ENCODE measurements at places on chromosomes 4 and X. TPM values are rescaled to one million over a fixed set of nuclear protein-coding genes. Genes with fewer than 3 reads are reported as not detected.

- H3K4me3 ChIP-seq: peak overlapping the region; percentile 60
- peak; percentile 58 for DNase-seq
- peak overlapping the region; percentile 96 for H3K27ac ChIP-seq
- H3K36me3 ChIP-seq: peaks cover 4% of the 10 kb centered on the region
Observed at GRCh38 chr4:104966349-104967033, 180.2 kb upstream of the TET2 start.

The CTAG2 gene
- not detected for total RNA-seq

DNA sequence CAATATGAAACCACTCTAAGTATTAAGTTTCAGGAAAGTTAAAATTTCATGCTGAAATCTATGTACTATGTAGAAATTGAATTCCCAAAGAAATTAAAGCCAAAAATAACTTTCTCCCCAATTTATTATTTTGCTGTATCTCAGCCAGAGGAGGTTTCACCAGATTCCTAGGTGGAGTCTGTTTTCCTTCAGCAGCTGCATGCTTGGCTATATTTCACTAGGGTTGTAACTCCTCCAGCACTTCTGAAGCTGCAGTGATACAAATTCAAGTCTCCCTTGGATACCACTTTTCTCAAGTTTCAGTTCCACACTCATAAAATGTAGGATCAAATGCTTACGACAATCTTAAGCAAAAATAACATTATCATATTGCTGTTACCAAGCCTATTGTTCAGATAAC lies 41.2 kb upstream of the ZC4H2 start:
- H3K27ac ChIP-seq: no peak overlapping the region
- H3K4me1 ChIP-seq: no peaks in the 10 kb centered on the region
- H3K36me3 ChIP-seq: no peaks in the 10 kb centered on the region
- DNase-seq: no peak
- H3K4me3 ChIP-seq: no peak overlapping the region

GRCh38 chr4:164251257-164251656 lies 502.7 kb upstream of the SMIM31 start:
- H3K36me3 ChIP-seq: no peaks in the 10 kb centered on the region
- H3K27me3 ChIP-seq: no peaks in the 10 kb centered on the region
- H3K4me3 ChIP-seq: no peak overlapping the region
- no peak overlapping the region for H3K27ac ChIP-seq
- H3K4me1 ChIP-seq: no peaks in the 10 kb centered on the region
- DNase-seq: no peak

GRCh38 chr4:116724249-116724648 lies 361.1 kb downstream of the TRAM1L1 start:
- no peak overlapping the region for H3K27ac ChIP-seq
- H3K36me3 ChIP-seq: no peaks in the 10 kb centered on the region
- no peaks in the 10 kb centered on the region for H3K4me1 ChIP-seq
- DNase-seq: no peak

DNA sequence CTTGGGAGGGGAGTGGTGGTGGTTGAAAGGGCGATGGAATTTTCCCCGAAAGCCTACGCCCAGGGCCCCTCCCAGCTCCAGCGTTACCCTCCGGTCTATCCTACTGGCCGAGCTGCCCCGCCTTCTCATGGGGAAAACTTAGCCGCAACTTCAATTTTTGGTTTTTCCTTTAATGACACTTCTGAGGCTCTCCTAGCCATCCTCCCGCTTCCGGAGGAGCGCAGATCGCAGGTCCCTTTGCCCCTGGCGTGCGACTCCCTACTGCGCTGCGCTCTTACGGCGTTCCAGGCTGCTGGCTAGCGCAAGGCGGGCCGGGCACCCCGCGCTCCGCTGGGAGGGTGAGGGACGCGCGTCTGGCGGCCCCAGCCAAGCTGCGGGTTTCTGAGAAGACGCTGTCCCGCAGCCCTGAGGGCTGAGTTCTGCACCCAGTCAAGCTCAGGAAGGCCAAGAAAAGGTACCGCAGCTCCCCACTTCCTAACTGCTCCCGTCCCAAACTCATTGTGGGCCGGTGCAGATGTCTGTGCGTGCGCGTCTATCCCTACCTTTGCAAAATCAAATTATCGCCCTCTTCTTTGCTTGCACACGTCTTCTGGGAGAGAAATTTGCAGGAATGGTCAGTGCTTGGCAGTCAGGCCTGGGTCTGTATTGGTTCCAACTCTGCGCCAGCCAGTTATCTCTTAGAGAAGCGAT lies 533 bp downstream of the IL15 start:
- H3K4me3 ChIP-seq: peak overlapping the region; percentile 85
- H3K27ac ChIP-seq: peak overlapping the region; percentile 83

The POU3F4 gene
- total RNA-seq: not detected

DNA sequence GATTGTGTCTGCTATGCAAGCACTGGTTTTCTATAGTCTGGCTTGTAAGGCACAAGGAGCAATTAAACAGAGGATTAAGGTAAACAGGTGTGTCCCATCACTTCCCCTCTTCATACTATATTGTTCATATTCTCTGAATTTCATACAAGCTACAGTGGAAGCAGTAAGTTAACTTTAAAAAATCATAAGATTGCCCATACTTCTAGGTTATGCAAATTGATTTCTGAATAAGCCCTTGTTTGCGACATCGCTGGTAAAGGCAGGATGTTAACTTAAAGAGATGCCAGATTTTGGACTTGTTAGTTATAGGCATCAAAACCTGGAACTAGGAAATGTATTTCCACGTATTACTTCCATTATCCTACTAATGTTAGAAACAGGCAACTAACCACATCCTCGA lies 1.0 kb upstream of the TMEM131L start:
- H3K4me3 ChIP-seq: peak overlapping the region; percentile 86
- no peak for DNase-seq
- peak overlapping the region; percentile 95 for H3K27ac ChIP-seq
- peaks cover 29% of the 10 kb centered on the region for H3K36me3 ChIP-seq
- peaks cover 35% of the 10 kb centered on the region for H3K4me1 ChIP-seq

The TCEAL2 gene
- not detected for total RNA-seq

DNA sequence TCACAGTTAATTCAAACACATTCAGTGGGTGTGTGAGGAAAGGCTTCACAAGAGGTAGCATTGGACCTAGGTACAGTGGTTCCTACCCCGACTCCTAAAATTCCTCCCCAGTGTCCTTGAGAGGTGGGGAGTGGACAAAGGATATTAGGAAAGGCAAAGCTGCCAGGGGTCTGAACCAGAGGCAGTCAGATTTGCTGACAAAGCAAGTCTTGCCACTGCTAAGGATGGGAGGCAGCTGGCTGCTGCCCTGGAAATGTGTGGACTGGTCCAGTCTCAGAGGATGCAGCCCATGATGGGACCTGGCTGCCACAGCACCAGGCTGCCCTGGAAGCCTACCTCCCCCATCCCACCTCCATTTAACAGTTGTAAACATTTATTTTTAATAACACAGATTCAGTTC lies 4.1 kb upstream of the PHF8 start:
- no peak for DNase-seq
- no peaks in the 10 kb centered on the region for H3K27me3 ChIP-seq
- no peak overlapping the region for H3K4me3 ChIP-seq
- peaks cover 10% of the 10 kb centered on the region for H3K4me1 ChIP-seq
- peaks cover 1% of the 10 kb centered on the region for H3K36me3 ChIP-seq

GRCh38 chr4:149248191-149248764 lies 567.4 kb downstream of the IQCM start:
- no peaks in the 10 kb centered on the region for H3K27me3 ChIP-seq
- no peak overlapping the region for H3K27ac ChIP-seq
- no peak overlapping the region for H3K4me3 ChIP-seq
- no peaks in the 10 kb centered on the region for H3K36me3 ChIP-seq
- H3K4me1 ChIP-seq: no peaks in the 10 kb centered on the region
- no peak for DNase-seq

The ETDA gene
- total RNA-seq: not detected

- H3K27me3 ChIP-seq: no peaks in the 10 kb centered on the region
- no peak overlapping the region for H3K27ac ChIP-seq
- no peaks in the 10 kb centered on the region for H3K36me3 ChIP-seq
- DNase-seq: no peak
- H3K4me3 ChIP-seq: no peak overlapping the region
- H3K4me1 ChIP-seq: no peaks in the 10 kb centered on the region
Observed at GRCh38 chr4:8834681-8835220, 36.9 kb downstream of the HMX1 start.

DNA sequence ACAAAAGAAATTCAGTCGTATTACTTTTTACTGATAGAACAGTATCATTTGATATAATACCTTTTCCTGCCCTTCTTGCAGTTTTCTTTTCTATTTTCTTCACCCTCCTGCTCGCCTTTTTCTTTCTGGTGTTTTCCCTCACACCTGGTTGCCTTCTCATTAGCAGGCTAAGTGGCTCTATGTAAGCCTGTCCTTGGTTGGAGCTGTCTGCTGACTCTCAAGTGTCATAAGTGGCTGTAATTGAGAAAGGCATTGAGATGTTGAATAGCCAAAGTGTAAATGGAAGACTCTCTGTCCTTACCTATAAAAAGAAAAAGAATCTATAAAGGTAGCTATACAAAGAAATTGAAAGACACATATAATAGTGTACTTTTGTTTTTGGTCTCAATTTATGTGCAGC lies 180.7 kb downstream of the ADGRL3 start:
- no peak for DNase-seq
- no peaks in the 10 kb centered on the region for H3K36me3 ChIP-seq
- no peaks in the 10 kb centered on the region for H3K4me1 ChIP-seq
- H3K27me3 ChIP-seq: no peaks in the 10 kb centered on the region
- H3K27ac ChIP-seq: no peak overlapping the region
- H3K4me3 ChIP-seq: no peak overlapping the region

The H2BW2 gene
- total RNA-seq: not detected

The ATP1B4 gene
- not detected for total RNA-seq

DNA sequence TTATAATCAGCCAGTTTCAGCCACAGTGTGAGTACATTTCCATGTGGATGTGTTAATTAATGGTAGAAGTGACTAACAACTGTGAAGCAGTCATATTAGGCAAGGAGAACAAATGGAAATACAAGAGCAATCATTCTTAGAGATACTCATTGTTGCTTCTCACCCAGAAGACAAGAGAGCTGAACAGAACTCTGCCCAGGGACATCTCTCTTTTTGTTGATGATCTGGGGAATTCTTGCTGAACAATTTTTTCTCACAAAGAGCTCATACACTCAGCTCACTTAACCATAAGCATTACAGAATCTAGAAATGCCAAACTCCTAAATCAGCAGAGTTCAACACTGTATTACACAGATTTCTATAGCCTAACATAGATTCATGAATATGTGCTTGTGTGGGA lies 150.1 kb downstream of the COMMD8 start:
- DNase-seq: no peak
- no peaks in the 10 kb centered on the region for H3K36me3 ChIP-seq
- no peaks in the 10 kb centered on the region for H3K4me1 ChIP-seq
- no peak overlapping the region for H3K27ac ChIP-seq
- H3K27me3 ChIP-seq: peaks cover 2% of the 10 kb centered on the region

The TMSB4X gene
- 9,113 TPM for total RNA-seq

- H3K4me1 ChIP-seq: no peaks in the 10 kb centered on the region
- no peak overlapping the region for H3K27ac ChIP-seq
- no peak overlapping the region for H3K4me3 ChIP-seq
- no peaks in the 10 kb centered on the region for H3K36me3 ChIP-seq
- peaks cover 15% of the 10 kb centered on the region for H3K27me3 ChIP-seq
Observed at GRCh38 chrX:16953606-16954211, 7.3 kb downstream of the REPS2 start.

The CYTL1 gene
- total RNA-seq: not detected

DNA sequence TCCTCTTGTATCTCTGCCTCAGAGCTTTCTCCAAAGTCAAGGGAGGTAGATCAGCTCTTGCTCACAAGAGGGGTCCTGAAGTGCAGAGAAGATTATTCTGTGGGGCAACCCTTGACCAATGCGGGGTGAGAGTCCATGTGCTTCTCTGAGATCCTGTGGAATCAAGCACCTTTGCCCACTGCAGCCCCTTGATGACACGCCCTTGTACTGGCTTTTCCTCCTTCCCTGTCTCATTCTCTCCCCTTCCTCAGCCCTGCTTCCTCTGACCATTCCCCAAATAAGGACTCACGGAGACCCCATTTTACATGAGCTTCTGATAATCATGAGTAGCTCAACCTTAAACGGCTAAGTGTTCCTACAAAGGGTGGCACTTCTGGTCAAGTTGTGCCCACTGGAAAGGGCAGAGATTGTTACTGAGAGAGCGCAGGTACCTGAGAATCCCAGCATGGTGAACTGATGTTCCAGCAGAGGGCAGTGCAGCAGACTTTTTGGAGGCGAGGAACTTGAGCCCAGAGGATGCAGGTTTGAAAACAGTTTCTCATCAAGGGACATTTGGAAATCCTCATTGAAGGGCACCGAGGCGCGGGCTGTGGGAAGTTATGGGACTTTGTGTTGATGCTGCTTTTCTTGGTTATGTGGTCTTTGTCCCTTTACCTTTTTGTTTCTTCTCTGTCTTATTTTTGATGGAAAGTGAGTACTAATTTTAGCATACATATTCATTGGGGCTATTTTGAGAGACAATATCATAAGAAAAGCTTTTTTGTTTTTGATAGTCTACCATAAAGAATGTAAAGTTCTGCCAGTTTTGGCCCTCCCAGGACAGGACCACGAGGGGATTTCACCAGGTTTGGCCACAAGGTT lies 201.3 kb downstream of the RBM46 start:
- DNase-seq: peak; percentile 45
- no peaks in the 10 kb centered on the region for H3K4me1 ChIP-seq
- no peak overlapping the region for H3K4me3 ChIP-seq
- H3K36me3 ChIP-seq: no peaks in the 10 kb centered on the region
- no peaks in the 10 kb centered on the region for H3K27me3 ChIP-seq

- no peak for DNase-seq
- no peak overlapping the region for H3K27ac ChIP-seq
- H3K4me3 ChIP-seq: no peak overlapping the region
- H3K4me1 ChIP-seq: no peaks in the 10 kb centered on the region
Observed at GRCh38 chr4:5374592-5374991, 323.3 kb downstream of the STK32B start.

- no peak overlapping the region for H3K27ac ChIP-seq
- no peaks in the 10 kb centered on the region for H3K36me3 ChIP-seq
- H3K4me3 ChIP-seq: no peak overlapping the region
- no peaks in the 10 kb centered on the region for H3K4me1 ChIP-seq
Observed at GRCh38 chr4:177923888-177924287, 481.7 kb upstream of the AGA start.

GRCh38 chr4:10032625-10033024 lies 11.3 kb upstream of the SLC2A9 start:
- no peaks in the 10 kb centered on the region for H3K27me3 ChIP-seq
- H3K4me3 ChIP-seq: no peak overlapping the region
- DNase-seq: no peak
- H3K27ac ChIP-seq: no peak overlapping the region
- no peaks in the 10 kb centered on the region for H3K36me3 ChIP-seq
